ENCODE measurements at places on chromosomes 2 and 18.

GRCh38 chr2:152506843-152507242 is 171.9 kb downstream of the FMNL2 start:
- no peak for DNase-seq

DNA sequence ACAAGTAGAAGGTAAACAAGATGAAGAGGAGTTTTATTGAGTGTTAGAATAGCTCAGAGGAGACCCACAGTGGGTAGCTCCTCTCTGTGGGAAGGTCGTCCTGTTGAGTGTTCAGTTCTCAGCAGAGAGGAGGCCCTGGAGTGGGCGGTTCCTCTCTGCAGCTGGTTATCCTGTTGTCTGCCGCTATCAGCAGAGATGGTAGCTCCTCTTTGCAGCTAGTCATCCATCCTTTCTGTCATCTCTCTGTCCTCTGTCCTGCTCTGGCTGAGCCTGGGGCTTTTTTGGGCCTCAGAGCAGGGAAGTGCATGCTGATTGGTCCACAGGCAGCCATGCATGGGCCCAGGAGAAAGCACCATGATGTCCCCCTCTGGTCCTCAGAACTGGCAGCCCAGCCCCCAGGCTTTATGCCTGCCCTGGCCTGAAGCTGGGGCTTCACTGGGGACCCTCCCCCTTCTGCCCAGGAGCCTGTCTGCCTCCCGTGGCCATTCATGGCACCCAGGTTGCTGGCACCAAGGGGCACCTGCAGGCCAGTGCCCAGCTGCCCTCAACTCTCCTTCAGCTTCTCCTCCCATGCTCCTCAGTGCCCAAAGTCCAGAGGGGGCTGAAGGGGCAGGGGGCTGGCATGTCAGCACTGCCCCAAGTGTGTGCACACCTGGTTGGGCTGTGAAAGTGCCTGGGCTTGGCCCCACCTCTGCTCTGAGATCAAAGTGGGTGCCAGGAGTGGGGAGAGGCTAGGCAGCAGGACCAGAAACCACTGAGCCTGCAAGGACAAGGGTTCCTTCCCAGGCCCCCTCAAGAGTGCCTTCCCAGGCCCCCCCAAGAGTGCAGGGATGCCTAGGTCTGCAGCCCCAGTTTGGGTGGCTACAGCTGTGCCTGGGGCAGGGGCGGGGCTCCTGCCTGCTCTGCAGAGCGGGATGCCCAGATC is 98.7 kb downstream of the TWIST2 start:
- DNase-seq, result no peak

- no peak for DNase-seq
These were observed 119.5 kb upstream of the MCFD2 start for GRCh38 chr2:47034973-47035609.

DNA sequence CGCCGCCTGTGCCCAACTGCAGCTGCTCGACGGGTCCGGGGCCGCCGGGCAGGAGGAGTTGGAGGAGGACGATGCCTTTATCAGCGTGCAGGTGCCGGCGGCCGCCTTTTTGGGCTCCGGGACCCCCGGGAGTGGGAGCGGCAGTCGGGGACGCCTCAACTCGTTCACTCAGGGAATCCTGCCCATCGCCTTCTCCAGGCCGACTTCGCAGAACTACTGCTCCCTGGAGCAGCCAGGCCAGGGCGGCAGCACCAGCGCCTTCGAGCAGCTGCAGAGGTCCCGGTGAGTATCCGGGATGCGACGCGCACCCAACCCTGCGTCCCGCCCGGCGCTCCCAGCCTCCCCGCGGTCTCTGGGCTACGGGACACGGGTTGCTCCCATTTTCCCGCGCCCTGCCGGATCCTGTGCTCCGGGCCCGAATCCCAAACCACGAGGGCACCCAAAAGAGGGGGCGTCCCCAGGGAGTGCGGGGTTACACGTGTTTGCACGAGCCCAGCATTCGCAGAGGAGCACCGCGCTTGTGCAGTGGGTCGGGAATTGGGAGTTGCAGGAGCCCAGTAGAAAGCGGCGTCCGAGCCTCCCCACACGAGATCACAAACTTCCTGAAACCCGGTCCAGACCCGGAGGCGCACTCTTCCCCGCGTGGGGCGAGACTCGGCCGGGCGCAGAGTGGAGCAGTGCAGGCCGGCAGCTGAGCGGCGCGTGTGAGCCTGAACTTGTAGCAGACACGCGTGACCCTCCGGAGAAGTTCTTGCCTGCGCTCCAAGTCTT is 1.2 kb downstream of the CABLES1 start:
- peak; percentile 39 for DNase-seq

- DNase-seq, result no peak
These were observed 406.1 kb upstream of the DCC start for GRCh38 chr18:51933903-51934302.

DNA sequence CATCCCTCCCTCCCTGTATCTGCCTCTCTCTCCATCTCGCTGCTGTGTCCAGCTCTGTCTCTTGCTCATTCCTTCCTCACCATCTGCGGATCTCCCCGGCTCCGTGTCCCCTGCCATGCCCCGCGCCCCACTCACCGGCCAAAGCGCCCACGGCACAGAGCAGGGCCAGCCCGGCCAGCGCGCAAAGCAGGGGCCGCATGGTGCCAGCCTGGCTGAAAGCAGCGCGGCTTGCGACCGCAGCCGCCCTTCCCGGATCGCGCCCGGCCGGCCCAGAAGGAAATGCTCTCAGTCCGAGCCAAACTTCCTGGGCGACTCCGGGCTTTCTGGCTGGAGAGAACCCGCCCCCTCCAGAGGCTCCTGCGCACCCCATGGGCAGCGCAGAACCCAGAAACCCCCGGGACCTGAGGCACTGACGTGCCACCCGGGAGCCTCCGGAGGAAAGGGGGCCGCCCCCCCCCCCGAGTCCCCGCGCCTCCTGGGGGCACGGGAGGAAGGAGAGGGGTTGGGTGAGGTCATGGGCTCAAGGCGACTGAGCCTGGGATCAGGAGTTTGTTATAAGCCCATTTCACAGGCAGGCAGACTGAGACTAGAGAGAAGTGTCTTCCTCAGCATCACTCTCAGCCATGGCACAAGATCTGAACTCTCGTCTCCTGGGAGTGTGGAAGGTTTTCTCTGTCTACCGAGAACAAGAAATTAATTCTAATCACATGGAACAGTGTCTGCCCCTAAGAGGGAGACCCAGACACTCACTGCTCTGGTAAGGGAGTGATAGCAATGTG is 45.2 kb upstream of the RAB6C start:
- no peak for DNase-seq

DNA sequence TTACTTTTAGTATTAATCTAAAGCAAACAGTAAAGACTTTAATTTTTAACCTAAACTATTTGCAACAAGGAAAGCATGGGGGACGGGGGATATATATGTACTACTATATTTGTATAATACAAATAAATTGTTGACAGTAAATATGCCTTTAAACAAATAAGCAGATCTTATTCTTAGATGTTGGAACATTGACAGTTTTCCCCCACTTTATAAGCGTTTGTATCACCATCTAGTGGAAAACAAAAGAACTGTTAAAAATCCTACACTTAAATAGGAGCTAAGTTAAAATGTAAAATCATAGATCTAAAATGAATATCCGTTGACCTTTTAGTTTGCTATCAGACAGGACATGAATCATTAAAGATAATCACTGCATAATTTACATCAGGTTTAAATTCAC is 50.0 kb downstream of the RBBP8 start:
- DNase-seq, result no peak

GRCh38 chr18:75127143-75128021 is 81.6 kb downstream of the PTGR3 start:
- DNase-seq, result no peak

DNA sequence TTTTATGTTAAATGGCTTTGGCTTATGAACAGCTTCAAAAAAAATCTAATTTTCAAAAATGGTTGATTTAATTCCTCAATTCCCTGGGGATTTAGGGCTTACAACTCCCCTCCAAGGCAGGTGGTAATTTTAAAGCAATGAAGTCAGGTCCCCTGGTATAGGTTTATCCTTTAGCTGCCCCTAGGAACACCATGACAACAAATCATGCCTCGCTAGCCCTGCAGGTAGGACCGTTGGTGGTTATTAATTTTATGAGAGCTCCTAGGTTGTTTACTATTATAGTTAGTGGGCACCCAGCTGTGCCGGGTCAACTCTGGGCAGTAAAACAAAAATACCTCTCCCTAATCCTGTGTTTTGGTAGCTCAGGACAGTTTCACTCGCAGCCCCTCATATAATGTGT is 26.2 kb upstream of the MBOAT2 start:
- no peak for DNase-seq

DNA sequence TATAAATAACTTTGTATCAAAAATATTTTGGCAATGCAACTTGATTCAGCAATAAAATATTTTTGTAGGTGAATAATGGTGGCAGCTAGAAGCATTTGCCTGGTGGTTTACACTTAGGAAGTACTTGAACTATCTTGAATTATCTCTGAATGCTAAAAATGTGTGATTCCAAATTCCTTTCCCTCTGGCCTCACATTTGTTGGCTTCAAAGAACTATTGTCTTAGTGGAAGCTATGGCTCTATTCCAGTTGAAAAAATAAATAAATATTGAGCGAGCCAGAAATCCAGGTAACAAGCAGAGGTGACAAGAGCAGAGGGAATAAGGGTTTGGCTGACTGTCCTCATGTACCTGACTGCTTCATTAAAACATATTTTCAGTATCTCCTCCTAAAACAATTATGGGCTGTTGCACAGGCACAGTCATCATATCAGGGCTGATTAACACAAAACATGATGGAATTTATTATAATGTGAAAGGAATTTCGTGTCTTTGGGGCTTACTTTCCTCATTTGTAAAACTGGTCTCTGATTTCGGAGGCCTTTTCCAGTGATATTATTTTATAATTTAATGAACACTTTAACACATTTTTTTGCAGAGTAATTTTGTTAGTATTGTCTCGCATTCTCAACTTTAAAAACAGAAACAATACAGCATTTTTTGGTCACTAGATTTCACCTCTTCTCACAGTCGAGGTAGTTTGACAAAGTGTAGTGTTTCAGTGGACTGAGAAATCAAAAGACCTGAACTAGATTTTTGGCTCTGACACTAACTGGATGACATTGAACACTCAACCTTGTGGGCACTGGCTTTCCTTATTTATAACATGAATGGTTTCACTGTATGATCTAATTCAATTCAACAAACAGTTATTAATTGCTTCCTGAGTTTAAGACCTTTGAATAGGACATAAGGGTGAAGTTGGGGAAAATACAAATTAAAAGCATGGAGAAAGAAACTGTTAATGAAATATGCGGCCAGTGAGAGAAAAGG is 7.8 kb upstream of the CAVIN2 start:
- DNase-seq, result no peak

GRCh38 chr2:46131-46470 is 204 bp downstream of the FAM110C start:
- DNase-seq, result no peak

DNA sequence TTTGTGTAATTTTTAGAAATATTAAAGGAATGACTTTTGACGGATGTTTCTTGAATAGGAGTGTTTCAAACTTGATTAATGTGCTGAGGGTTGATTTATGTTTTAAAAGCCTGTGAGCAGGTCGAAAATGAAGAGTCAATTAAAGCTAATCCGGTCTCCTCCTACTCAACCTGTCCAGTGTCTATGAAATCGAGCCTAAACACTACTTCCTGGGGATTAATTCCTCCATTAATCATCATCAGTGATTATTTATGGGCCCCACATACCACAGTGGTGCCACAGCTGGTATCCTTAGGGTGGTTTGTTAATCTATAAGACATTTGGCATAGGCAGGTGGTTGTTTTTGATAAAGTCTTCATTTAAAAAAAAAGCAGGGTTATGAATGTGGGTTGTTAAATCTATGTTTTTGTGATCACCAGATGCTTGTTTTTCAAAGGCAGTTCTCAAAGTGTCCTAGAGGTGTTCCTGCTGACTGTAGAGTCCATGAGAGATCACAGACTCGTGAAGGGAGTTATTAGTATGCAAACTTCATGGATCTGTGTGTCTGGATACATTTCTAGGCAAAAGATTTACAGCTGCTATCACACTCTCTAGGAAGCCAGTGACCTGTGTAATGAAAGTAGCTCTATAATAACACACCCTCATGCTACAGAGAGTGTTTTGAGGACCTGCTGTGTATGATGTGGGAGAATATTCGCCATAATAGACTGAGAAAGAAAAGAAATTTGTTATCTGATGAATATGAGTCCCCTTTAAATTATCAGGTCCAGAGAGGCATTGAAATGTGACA is 308.6 kb downstream of the AKAIN1 start:
- no peak for DNase-seq

- DNase-seq, result no peak
These were observed 9.3 kb downstream of the LDLRAD4 start for GRCh38 chr18:13227910-13228309.

DNA sequence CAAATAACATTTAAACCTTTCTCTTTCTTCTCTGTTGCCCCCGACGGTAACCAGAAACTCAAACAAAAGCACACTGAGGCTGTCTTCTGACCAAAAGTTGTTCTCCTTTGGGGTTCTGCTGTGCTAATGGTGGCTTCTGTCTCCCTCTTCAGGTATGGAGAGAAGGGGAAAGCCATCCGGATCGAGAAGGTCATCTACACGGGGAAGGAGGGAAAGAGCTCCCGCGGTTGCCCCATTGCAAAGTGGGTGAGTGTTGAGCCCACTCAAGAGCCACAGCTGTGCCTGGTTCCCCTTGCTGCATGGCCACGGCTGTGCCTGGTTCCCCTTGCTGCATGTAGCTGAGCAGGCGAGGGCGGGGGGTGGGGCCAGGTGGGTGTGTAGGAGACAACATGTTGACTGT is 67.4 kb downstream of the BOLA3 start:
- no peak for DNase-seq

DNA sequence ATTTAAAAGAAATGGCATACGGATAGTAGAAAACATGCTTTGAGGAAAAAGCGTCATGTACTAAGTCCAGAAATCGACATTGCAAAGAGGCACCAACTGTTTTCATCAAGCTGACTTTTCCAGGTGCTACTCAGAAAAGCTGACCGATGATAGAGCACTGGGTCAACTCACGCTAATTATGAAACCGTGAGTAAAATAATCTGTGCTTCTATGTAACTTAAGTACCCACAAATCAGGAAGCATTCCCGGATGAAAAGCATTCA is 353 bp upstream of the NUP35 start:
- DNase-seq, result no peak

DNA sequence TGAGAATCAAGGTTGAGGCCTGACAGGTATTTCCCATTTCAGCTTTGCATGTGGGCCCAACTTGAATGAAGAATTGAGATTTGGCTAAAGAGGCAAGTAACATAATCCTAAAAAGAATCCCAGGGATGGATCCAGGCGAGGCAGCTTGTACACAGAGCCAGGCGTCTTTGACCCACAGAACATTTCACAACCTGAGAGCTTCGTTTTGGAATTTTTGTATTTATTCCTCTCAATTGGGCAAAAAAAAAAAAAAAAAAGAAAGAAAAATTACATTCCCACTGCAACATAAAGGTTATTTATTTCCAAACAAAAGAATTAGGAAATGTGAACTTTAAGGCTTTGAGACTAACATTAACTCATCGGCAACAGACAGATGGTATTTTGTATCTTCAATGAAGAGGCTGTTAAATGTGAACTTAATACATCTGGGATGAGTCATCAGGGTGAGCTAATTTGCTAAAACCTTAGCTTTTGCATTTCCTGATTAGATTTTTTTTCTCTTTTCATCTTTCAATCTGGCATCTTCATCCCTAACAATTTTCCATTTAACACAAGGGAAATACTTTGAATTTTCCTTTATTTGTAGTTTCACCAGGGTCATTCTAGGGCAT is 478.5 kb upstream of the TNP1 start:
- no peak for DNase-seq

Data from psoas muscle (tissue), 8 donors.